ENCODE measurements at places on chromosomes 2 and 18.

DNA sequence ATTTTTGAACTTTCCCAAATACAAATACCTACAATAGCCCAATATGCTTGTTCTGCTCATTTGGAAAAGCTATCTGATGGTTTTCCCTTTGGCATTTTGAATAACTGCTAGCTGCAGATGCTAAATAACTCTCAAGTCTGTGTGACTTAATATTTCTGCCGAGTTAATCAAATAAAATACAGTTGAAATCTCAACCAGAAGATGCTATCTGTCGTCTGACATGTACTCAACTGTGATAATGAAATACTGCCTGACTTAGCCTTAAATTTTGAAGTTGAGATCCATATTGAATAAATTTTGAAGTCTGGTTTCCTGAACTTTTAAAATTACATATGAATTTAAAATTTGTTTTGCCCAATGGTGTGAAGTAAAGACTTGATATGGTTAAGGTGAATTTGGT, 204.4 kb upstream of the MEX3C start:
- no peak for DNase-seq

DNA sequence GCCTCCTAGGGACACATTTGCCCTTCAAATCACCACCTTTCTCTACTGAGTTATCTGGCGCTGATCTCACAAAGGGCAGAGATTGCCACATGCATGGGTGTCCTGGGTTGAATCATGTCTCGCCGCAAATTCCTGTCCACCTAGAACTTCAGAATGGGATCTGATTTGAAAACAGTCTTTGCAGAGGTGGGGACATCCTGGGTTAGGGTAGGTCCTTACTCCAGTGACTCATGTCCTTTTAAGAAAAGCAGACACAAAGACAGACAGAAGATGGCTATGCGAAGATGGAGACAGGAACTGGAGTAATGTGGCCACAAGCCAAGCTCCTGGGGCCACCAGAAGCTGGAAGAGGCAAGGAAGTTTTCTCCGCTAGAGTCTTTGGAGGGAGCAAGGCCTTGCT, 197.4 kb upstream of the SMIM21 start:
- no peak for DNase-seq

- peak; percentile 57 for DNase-seq
These were observed 215.3 kb downstream of the RND3 start for GRCh38 chr2:150271952-150272802.

- no peak for DNase-seq
These were observed 158.6 kb downstream of the RNF144A start for GRCh38 chr2:7075834-7076233.

DNA sequence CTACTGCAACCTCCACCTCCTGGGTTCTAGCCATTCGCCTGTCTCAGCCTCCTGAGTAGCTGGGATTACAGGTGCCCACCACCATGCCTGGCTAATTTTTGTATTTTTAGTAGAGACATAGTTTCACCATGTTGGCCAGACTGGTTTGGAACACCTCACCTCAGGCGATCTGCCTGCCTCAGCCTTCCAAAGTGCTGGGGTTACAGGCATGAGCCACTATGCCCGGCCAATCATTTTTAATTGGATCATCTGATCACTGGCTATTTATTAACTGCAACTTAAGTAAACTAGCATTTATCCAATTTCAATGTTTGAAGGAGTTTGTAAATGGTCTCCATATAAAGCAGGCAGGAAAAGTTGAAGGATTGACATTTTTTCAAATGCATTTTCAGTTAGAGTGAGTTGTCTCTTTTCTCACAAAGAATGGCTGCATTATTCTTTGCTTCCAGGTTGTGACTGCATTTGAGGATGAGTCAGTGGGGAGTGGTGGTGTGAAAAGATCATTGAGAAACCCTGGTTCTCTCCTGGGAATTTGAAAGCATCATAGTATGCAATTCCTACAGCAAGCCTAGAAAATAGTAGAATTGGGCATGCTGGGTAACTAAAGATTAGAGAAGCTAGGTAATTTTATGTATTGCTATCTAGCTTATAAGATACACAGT, 431.1 kb upstream of the ZEB2 start:
- peak; percentile 93 for DNase-seq

GRCh38 chr2:101558740-101559525, 84.0 kb upstream of the RFX8 start:
- peak; percentile 22 for DNase-seq

DNA sequence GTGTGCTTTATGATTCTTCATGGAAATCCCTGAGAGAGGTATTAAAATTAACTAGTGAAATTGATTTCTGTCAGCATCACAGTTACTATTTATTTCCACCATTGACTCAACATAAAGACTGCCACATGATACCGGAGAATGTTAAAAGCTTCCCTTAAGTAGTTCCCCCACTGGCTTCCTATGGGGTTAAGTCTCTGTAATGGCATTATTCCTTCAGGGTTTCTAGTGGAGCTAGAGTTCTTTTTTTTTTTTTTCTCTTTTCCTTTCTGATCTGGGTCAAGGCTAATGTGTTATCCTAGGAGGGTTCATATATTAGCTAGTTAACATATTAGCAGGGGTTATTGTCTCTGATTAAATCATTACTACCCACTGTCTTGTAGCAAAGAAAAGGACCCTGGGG, 1919.1 kb upstream of the PIK3C3 start:
- no peak for DNase-seq

DNA sequence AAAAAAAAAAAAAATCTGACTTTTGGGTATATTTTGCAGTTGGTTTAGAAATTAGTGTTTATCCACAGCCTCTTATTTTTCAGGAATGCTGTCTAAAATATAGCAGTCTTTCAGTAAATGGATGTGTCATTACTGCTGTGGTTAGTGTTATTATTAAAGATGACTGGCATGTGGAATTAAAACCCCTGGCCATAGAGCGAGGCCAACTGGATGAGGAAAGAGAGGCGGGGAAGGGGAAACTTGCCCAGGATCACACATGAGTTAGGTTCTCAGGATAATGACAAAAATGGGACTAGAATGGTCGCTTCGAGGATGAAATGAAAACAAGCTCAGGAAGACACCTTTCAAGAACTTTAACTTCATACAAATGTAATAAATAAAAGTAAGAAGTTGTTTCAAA, 57.4 kb upstream of the APCDD1 start:
- DNase-seq: no peak

GRCh38 chr18:9737472-9738121, 29.5 kb downstream of the RAB31 start:
- DNase-seq: no peak

GRCh38 chr2:51013079-51013932, 18.6 kb downstream of the NRXN1 start:
- no peak for DNase-seq

DNA sequence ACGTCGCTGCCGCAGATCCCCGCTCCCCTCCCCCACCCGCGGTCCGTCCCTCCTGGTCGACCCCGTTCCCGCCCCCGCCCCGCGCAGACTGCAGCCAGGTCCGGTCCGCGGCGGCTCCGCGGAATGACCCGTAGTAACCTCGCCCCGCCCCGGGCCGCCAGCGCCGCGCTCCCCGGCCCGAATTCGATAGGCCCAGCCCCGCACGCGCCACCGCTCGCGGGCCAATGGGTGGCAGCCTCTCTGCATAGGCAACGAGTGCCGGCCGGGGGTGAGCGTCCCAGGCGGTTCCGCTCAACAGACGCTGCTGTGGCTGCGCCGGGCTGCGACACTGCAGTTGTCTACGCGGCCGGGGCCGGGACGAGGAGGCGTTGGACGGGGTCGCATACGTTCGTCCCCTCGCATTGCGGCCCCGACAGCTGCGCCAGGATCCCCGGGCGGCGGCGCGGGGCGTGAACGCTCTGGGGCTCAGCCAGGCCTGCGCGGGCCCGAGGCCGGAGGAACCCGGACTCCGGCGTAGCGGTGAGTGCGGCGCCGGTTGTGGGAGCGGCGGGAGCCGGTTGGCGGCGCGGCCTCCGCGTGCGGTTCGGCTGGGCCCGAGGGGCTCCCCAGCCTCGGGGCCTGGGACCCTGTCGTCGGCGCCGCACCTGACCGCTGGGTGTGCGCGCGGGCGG, at the start of gene ACSL3:
Gene ACSL3 (plus strand): TSS at position 297 of the 671 bp plus-strand sequence. CDS start 47,737 bp downstream, outside the sequence.
- DNase-seq: peak; percentile 92

- no peak for DNase-seq
These were observed 187.4 kb downstream of the RDH14 start for GRCh38 chr2:18373081-18373480.

- DNase-seq: no peak
These were observed 16.8 kb downstream of the TPGS2 start for GRCh38 chr18:36811955-36812354.

GRCh38 chr18:45680066-45680690, 43.8 kb upstream of the SLC14A1 start:
- DNase-seq: no peak

- no peak for DNase-seq
These were observed 47.0 kb downstream of the PLEKHM3 start for GRCh38 chr2:207978177-207978948.

Measured in brain microvascular endothelial cell (primary cell).